Left lung (tissue), 14 donors: ENCODE measurements at places on chromosomes 1 and 21. TPM values are rescaled to one million over a fixed set of nuclear protein-coding genes. Genes with fewer than 3 reads are reported as not detected.

KRTAP12-2 gene
- total RNA-seq = not detected

RHEX gene
- total RNA-seq = 2.4 TPM

DNA sequence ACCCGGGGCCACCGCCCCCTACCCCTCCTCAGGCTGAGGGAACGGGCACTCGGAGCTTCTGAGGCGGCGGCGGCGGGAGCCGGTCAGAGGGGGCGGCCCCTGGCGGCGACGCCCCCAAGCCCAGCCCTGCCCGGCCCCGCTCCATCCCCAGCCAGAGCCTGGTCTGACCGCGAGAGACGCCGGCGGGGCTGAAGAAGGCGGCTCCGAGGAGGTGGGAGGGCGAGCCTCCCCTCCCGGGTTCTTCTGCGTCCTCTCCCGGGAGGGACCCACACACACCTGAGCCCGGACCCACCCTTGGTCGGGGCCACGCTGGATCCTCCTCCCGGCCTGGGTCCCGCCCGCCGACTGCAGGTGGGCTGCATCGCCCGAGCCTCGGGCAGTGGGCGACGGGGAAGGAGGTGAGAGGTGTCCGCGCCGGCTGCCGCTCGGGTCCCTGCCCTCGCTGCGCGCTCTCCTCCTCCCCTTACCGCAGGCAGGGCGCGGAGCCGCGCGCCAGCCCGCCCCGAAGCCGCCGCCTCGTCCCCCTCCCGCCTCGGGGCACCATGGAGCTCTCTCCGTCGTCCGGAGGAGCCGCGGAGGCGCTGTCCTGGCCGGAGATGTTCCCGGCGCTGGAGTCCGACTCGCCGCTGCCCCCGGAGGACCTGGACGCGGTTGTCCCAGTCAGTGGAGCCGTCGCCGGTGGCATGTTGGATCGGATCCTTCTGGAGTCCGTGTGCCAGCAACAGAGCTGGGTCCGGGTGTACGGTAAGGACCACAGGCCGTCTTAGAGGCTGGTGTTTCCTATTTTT is at the start of gene RASAL2:
Gene RASAL2, plus strand, starts transcription at position 154 of the 788 bp plus-strand sequence. Its CDS starts 389 bp downstream, at position 543.
- peak; percentile 60 for DNase-seq
- H3K4me3 ChIP-seq = peak within 1 kb of the TSS; percentile 95
- H3K36me3 ChIP-seq = no peaks in the 10 kb centered on the region
- no peaks in the 10 kb centered on the region for H3K27me3 ChIP-seq

DNA sequence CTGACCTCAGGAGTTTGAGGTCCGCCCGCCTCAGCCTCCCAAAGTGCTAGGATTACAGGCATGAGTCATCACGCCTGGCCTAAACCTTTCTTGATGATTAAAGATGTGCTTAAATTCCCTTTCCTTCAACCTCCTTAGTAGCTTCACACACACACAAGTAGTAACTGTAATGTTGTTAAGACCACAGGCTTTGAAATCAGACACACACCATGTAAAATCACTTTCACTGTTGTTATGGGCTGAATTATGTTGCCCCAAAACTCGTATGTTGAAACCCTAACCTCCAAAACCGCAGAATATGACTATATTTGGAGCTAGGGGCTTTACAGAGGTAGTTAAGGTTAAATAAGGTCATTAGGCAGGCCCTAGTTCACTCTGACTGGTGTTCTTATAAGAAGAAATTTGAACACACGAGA is 180.2 kb downstream of the NR5A2 start:
- H3K27me3 ChIP-seq = no peaks in the 10 kb centered on the region
- no peak overlapping the region for H3K27ac ChIP-seq
- H3K36me3 ChIP-seq = no peaks in the 10 kb centered on the region
- H3K4me1 ChIP-seq = no peaks in the 10 kb centered on the region
- DNase-seq = no peak

GRCh38 chr1:29924017-29924431 is 687.7 kb downstream of the PTPRU start:
- no peak overlapping the region for H3K27ac ChIP-seq
- no peak overlapping the region for H3K4me3 ChIP-seq
- no peaks in the 10 kb centered on the region for H3K4me1 ChIP-seq
- no peak for DNase-seq
- no peaks in the 10 kb centered on the region for H3K27me3 ChIP-seq
- no peaks in the 10 kb centered on the region for H3K36me3 ChIP-seq

- H3K36me3 ChIP-seq = no peaks in the 10 kb centered on the region
- no peak overlapping the region for H3K27ac ChIP-seq
- no peaks in the 10 kb centered on the region for H3K4me1 ChIP-seq
- DNase-seq = no peak
- H3K4me3 ChIP-seq = no peak overlapping the region
- H3K27me3 ChIP-seq = no peaks in the 10 kb centered on the region
Measured at GRCh38 chr1:107010582-107010981, 45.9 kb upstream of the PRMT6 start.

GRCh38 chr1:17745479-17745955 is 9.6 kb upstream of the ACTL8 start:
- H3K27ac ChIP-seq = no peak overlapping the region
- DNase-seq = no peak
- peaks cover 54% of the 10 kb centered on the region for H3K27me3 ChIP-seq
- H3K4me3 ChIP-seq = no peak overlapping the region

DNA sequence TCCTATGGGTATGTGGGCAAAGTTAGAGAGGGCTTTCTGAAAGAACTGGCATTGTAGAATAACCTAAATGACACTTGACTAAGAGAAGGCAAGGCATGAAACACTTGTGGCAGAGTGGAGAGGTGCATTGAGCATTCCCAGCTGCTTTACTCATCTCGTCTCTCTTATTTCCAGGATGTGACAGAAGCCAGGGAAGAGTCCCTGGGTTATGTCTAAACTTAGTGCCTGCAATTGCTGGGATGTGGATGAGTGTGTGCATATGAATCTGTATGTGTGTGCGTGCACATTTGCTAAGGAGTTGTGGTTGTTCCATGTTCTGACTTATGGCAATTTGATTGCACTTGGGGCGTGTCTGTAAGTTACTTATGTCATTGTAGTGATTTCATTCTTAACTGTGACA is 1326.5 kb upstream of the B3GALT2 start:
- H3K36me3 ChIP-seq = no peaks in the 10 kb centered on the region
- H3K27me3 ChIP-seq = no peaks in the 10 kb centered on the region
- H3K4me1 ChIP-seq = no peaks in the 10 kb centered on the region
- no peak overlapping the region for H3K4me3 ChIP-seq
